Kasumi-1 (cell line): ENCODE measurements at places on chromosomes 4 and X.

- no peak for DNase-seq
Measured at GRCh38 chr4:53763813-53764597, 172.7 kb upstream of the LNX1 start.

DNA sequence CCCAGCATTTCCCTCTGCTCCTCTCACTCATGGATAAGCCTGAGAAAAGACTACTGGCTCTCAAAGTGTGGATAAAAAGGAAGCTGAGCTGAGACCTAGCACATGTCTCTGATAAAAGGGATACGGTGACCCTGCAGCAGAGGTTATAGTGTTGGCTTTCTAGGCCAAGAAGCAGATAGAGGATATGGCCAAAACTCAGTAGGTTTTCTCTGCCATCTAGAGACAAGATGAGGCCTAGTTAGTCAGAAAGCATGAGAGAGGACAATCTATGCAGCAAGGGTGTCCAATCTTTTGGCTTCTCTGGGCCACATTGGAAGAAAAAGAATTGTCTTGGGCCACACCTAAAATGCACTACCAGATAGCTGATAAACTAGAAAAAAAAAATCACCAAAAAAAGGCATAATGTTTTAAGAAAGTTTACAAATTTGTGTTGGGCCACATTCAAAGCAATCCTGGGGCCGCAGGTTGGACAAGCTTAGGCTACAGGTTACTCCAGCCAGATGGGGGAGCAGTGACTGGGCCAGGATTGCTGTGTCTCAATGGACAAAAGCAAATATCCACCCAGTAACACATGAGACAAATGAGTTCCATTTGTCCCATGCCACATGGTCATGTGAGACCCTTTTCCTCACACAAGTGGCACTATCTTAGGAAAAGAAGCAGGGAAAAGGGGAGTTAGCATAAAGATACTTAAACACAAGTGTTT lies 411.4 kb downstream of the INPP4B start:
- no peak for DNase-seq

DNA sequence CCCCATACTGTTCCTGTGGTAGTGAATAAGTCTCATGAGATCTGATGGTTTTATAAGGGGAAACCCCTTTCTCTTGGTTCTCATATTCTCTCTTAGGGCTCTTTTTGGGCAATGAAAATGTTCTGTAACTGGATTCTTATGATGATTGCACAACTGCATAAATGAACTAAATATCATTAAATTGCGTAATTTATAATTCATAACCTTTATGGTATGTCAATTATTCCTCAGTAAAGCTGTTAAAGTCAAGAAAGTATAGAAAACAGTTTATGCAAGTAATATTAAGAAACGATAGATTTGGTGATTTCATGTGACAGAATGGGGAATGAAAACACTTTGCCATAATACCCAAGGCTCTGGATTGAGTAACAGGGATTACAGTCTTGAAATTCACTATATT lies 33.5 kb upstream of the SPANXD start:
- DNase-seq, result no peak

DNA sequence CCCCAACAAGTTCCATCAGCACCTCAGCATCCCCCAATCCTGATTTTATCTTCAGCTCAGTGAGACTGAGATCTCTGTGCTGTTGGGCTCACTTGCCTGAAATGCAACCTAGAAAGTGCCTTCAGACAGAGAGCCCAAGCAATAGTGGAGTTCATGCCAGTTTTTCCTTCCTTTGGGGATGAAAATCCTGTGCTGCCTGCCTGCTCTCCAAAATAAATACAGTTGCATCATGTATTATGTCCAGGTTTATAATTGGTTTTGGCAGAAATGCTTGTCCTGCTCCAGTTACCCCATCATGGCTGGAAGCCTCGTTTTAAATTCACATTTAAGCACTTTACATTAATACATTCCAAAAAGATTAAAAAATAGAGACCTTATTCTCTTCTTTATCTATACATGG lies 1865.5 kb upstream of the TENM3 start:
- DNase-seq, result no peak

DNA sequence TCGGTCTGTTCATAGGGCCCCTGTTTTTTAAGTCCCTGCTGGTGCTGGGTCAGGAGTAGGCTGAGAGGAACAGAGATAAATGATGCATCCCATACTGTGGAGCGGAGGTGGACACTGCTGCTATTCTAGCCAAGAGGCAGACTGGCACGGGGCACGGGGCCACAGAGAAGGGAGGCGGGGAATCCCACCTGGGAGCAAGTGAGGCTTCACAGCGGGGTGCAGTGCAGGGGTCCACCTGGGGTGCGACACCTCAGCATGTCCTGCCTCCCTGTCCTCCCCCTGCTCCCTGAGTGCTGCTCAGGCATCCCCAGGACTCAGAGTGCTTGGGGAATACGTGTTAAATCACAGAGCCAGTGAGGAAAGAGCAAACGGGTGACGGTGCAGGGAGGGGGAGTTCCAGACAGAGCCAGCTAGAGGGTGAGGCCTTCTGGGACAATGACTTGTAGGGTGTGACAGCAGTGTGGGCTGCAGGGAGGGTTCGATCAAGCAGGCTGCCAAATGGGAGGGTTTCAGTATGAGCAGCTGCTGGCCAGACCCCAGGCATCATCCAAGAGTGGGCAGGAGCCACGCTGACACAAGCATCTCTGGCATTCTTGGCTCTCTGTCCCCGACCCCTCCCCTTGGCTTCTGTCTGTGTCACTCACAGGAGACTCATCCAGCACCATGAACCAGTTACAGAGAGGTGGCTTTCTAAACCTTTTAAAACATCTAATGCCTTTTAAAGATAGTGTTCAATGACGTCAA lies 13.7 kb upstream of the HTRA3 start:
- no peak for DNase-seq

- DNase-seq, result no peak
Measured at GRCh38 chr4:125319311-125319710, 4.6 kb downstream of the FAT4 start.

DNA sequence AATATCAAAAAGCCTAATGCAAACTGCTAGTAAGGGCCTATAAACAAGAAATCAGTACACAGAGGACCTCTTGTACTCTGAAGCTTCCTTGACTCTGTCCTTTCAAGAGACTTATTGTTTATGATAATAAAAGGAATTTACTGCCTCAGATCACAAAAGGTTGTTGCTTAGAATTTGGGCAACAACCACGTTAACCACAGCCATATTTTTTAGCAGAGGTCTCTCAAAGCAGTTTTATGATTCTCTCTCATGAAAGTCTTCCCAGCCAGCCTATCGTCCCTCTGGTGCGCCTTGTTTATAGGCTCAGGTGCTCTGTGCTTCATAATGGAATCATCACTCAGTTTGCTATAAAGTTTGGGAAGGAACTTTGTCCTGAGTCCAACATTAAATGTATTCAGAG lies 270.6 kb downstream of the RCHY1 start:
- DNase-seq, result no peak

DNA sequence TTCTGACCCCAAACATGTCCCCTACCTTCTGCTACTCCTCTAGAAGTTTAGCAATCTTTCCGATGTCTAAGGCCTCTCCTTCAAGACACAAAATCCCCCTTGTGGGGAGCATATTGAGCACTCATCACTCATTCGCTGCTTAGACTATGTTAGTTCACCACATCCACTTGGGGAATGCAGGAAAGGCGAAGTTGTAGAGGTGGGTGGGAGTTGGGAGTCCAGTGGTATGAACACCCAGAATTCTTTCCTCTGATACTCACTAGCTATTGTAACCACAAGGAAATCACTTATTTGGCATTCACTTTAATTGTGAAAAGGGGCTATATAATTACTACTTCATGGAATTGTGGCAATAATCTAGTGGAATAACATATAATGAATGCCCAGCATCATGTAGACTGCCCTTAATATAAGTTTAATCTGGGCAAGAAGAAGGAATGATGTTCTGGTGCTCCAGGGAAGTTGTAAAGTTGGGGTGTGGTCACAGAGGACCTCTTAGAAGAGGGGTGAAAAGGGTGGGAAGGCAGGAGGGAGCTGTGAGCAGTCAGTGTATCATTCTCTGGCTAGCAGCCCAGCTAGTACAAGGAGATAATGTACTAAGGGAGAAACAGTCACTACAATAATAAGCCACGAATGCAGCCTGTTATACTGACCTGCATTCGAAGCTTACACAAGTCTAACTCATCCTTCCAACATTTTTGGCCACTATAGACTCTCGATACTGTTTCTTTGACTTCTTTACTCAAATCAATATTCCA lies 468.2 kb upstream of the DIPK2B start:
- DNase-seq, result no peak

- peak; percentile 0 for DNase-seq
Measured at GRCh38 chrX:106862972-106863688, 40.0 kb downstream of the RIPPLY1 start.

- no peak for DNase-seq
Measured at GRCh38 chrX:17967888-17968287, 106.8 kb upstream of the RAI2 start.

GRCh38 chrX:14697451-14697850 lies 168.1 kb downstream of the GLRA2 start:
- peak; percentile 3 for DNase-seq

DNA sequence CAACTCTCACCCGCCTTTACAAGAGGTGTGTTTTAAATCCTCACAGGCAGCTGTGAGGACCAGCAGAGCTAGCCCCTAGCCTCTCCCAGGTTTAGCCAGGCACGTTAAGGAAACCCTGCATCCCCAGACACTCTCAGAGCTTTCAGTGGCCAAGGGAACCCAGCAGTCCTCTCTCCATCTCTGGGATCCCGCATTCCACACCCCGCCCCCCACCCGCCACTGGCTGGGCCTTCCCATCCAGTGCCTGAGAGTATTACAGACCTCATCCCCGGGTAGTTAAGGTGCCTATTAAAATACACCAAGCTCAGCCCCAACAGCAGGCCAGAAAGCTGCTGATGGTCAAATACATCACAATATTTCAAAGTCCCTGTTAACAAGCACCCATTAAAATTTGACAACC lies 256.2 kb downstream of the BCOR start:
- DNase-seq, result no peak

DNA sequence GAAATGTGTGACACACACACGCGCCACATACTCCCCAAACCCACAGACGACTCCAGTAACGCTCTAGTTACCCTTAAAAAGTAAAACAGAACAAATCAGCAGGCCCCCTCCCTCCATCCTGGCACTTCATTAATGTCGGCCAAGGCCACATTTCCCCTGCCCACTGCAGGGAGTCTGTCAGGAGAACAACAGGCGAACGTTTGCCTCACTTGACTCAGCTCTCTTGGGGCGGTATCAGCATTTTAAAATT lies 671 bp upstream of the FHIP1A start:
- DNase-seq, result no peak

GRCh38 chrX:41922431-41923151 lies 763 bp downstream of the CASK start:
- DNase-seq, result no peak

GRCh38 chrX:3204606-3205005 lies 141.8 kb downstream of the MXRA5 start:
- no peak for DNase-seq

DNA sequence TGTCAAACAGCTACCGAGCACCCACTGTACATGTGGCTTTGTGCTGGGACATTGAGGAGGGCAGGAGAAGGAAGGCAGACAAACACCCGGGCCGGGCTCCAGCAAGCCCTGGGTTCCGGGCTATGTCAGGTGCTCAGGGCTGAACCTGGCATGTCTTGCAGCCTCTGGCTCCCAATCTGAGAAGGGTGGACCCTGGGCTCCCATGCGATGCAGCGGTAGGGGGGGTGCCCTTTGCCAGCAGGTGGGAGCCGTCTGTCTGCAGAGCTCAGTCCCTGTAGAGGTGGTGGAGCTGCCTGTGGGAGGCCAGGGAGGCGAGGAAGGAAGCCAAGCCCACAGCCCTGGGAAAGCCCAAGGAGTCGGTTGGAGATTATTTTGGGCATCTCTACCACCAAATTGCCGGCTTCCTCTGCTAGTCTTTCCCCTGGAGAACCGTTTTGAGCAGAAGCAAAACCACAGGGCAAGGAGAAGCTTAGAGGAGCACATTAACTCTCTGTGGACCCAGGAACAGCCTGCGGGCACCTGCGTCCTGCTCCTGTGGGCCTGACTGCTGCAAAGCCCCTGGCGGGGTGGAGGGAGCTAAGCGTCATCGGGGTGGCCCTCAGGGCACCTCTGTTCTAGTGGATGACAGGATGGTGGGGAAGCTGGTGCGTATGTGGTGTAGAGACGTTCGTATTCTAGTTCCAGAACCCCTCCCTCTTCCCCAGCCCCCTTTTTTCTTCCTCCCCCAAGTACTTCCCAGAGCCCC lies 10.3 kb downstream of the CPZ start:
- DNase-seq, result peak; percentile 55

GRCh38 chr4:32752962-32753361 lies 2032.8 kb downstream of the PCDH7 start:
- no peak for DNase-seq

DNA sequence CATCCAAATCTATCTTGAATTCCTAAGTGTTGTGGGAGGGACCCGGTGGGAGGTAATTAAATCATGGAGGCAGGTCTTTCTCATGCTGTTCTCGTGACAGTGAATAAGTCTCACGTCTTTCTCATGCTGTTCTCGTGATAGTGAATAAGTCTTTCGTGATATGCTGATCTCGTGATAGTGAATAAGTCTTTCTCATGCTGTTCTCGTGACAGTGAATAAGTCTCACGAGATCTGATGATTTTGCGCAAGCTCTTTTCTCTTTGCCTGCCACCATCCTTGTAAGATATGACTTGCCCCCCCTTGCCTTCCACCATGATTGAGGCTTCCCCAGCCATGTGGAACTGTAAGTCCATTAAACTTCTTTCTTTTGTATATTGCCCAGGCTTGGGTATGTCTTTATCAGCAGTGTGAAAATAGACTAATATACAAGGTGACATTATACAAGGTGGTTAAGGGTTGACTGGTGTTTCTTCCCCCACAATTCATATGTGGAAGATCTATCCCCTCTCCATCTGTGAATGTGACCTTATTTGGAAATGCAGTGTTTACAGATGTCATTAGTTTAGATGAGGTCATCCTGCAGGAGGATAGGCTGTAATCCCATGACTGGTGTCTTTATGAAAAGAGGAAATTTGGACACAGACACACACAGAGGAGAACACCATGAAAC lies 27.6 kb downstream of the ARSD start:
- DNase-seq, result no peak

GRCh38 chr4:55458164-55458563 lies 62.4 kb downstream of the TMEM165 start:
- no peak for DNase-seq

DNA sequence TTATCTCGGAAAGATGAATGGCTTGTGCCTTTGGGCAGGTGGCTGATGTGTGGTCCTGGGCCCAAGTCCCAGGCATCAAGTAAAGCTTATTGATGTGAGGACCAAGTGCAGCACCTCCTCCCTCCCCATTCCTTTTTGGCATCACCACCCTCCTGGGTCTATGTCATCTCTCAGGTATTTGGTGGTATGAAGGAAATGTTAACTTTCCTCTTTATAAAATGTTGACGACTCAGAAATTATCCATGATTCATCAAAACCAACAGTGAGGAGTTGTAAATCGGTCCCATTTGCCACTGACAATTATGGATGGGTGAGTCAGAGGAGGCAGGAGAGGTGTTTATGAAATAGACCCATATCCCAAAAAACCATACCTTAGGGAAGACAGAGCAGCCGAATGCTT lies 229.4 kb upstream of the GATB start:
- DNase-seq, result no peak
